Natural killer cell treated with Interleukin-12 subunit alpha and Interleukin-12 subunit beta and Interleukin-15 and Interleukin-18, amount 100 ng/mL, for 72 hours (primary cell): ENCODE measurements at places on chromosomes 1 and 21.

DNA sequence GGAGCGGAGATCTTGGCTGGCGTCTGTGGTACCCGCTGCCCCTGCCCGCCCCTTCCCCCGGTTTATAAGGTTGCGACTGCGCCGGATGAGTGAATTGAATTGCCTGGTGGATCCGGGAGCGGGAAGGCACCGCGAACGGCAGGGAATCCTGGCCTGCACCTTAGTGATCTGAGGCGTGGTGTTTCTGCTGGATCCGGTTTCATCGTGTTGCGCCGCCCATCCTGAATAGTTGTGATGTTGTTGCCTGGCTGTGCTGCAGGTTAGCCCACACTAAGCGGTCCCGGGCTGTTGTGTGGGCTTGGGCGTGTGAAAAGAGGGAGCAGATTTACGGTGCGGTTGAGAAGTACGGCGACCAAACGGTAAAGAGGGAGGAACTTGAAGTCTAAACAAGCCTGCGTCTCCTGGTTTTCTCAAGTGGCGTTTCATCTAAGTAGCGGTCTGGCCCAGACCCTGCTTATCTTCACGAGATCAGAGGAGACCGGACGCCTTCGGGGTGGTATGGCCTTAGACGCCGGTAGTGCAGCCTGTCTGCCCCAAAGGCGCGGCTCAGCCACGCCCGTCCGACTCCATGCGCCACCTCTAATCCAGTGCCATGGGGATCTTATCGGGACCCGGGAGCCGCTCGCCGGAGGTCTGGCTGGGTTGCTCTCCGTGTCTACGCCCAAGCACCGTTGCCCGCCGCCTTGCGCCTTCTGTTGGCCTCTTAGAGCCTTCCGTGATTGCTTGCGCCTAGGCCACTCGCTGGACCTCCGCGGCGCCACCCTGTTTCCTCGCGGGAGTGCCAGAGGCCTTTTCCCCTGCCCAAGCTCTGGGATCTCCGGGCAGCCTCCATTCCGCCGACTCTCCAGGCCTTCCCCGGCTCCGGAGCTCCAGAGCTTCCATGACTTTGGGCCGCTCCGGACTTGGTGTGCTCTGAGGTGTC lies 87.5 kb upstream of the RHOU start:
- peaks cover 41% of the 10 kb centered on the region for H3K27me3 ChIP-seq
- no peak for DNase-seq
- H3K4me1 ChIP-seq: peaks cover 25% of the 10 kb centered on the region

- H3K4me1 ChIP-seq: no peaks in the 10 kb centered on the region
- no peaks in the 10 kb centered on the region for H3K36me3 ChIP-seq
- no peak overlapping the region for H3K4me3 ChIP-seq
- DNase-seq: no peak
Observed at GRCh38 chr1:228022571-228023293, 15.9 kb downstream of the WNT3A start.

DNA sequence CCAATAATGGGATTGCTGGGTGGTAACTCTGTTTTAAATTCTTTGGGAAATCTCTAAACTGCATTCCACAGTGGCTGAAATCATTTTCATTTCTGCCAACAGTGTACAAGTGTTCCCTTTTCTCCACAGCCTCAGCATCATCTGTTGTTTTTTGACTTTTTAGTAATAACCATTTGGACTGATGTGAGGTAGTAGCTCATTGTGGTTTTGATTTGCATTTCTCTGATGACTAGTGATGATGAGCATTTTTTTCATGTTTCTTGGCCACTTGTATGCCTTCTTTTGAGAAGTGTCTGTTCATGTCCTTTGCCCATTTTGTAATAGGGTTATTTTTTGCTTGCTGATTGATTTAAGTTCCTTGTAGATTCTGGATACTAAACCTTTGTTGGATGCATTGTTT lies 131.9 kb upstream of the B3GALT2 start:
- peaks cover 5% of the 10 kb centered on the region for H3K36me3 ChIP-seq
- no peaks in the 10 kb centered on the region for H3K4me1 ChIP-seq
- H3K4me3 ChIP-seq: no peak overlapping the region
- H3K27me3 ChIP-seq: no peaks in the 10 kb centered on the region

DNA sequence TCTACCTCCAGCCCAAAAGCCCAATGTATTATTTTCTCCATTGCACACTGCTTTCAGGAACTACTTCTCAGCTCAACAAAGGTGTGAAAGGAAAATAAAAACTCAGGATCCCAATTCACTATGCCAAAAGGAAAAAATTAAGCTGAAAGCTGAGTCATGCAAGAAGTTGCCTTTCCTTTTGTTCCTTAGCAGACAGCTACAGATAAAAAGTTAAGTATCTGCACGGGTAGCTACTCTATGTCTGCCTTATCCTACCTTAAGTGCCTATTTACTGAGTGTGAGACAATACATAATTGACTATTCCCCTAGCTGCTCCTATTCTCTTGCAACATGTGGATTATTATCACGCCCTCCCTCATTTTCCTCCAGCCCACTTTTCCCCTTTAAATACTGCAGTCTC lies 84.1 kb downstream of the ADCY10 start:
- peaks cover 3% of the 10 kb centered on the region for H3K27me3 ChIP-seq
- no peaks in the 10 kb centered on the region for H3K4me1 ChIP-seq
- no peak overlapping the region for H3K4me3 ChIP-seq
